ENCODE measurements at places on chromosomes 3 and 15. TPM values are rescaled to one million over a fixed set of nuclear protein-coding genes. Genes with fewer than 3 reads are reported as not detected.

TMEM158 gene
- 0.66 TPM for total RNA-seq

MASP1 gene
- total RNA-seq = not detected

ACTRT3 gene
- 1.1 TPM for total RNA-seq

FRMD5 gene
- 0.09 TPM for total RNA-seq

TMEM202 gene
- not detected for total RNA-seq

DNAH1 gene
- total RNA-seq = 9.9 TPM

GP9 gene
- not detected for total RNA-seq

ADAMTS17 gene
- total RNA-seq = 1.1 TPM

DNA sequence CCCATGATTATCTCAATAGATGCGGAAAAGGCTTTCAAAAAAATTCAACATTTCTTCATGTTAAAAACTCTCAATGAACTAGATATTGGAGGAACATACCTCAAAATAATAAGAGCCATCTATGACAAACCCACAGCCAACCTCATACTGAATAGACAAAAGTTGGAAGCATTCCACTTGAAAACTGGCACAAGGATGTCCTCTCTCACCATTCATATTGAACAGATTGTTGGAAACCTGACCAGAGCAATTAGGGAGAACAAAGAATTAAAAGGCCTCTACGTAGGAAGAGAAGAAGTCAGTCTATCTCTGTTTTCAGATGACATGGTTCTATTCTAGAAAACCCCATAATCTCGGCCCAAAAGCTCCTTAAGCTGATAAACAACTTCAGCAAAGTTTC, 274.5 kb upstream of the MANF start:
- DNase-seq = no peak

DNA sequence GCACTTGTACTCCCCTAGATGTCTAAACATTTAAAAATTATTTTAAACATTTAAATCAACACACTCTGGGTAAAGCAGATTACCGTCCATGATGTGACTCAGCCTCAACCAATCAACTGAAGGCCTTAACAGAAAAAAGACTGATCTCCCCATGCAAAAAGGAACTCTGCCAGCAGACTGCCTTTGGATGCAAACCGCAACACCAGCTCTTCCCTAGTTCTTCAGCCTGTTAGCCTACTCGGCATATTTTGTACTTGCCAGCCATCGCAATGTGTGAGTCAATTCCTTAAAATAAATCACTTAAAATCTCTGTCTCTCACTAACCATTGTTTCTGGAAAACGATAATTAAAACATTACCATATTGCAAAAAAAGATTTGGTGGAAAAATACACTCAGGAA, 375.9 kb downstream of the RSL24D1 start:
- DNase-seq = no peak

GRCh38 chr3:64759811-64760210, 72.0 kb upstream of the ADAMTS9 start:
- no peak for DNase-seq

- no peak for DNase-seq
These were observed 84.3 kb upstream of the FXR1 start for GRCh38 chr3:180828001-180828720.

- DNase-seq = no peak
These were observed 337.7 kb downstream of the NEK10 start for GRCh38 chr3:27031476-27031875.

GRCh38 chr3:168212664-168213285, 117.1 kb upstream of the GOLIM4 start:
- no peak for DNase-seq

GRCh38 chr3:65342084-65342683, 654.4 kb upstream of the ADAMTS9 start:
- peak; percentile 70 for DNase-seq

- DNase-seq = no peak
These were observed 253.3 kb downstream of the FAM43A start for GRCh38 chr3:194938845-194939531.

DNA sequence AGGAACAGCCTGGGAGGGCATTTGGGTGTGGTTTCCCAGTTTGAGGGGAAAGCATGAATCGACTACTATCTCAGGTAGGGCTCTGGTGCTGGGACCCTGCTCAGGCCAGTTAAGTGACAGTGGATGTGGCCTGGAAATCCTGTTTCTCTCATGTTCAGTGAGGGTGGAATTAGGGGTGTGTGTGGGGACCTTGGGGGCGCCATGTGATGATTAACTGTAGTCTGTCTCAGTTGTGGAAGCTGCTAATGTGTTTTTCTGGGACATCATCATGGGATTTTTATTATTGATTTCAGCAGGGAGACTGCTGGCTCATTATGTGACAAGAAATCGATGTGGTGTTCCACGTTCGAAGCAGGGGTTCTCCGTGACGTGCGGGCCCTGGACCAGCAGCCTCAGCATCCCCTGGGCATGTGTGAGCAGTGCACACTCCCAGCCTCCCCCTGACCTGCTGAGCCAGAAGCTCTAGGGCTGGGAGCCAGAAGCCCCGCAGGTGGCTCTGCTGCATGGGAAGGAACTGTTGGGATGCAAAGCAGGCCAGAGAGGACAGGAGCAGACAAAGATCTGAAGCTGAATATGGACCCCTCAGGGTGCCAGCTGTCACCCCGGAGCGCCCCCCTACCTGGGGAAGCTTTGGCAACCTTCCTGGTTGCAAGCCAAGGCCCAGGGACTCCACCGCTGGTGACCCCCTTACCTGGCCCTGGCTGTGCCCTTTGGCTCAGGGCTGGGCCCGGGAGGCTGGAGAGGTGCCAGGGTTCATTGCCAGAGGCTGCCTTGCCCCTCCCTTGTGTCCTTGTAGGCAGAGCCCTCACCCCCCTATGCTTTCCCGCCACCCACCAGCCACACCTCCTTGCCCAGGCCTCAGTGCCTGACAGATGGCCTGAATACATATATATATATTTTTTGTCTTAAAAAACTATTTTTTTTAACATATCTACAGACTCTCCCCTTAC, 149.8 kb downstream of the APBA2 start:
- no peak for DNase-seq

DNA sequence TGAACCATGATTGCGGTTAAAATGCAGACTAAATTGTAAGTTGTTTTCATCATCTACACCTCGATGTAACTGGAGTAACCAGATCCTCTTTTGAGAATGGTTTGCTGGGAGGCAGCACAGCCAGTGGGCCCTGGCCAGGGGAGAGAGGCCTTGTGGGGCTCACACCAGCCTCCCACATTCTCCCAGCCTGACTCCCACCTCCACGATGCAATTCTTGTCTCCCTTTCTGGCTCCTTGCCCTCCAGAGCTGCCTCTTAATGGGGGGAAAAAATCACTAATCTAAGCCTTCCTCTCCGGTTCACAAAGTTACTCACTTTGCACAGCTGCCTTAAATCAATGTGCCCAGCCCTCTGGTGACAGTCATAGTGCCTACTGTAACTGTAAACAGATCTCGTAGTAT, 17.9 kb upstream of the PAQR5 start:
- DNase-seq = no peak

DNA sequence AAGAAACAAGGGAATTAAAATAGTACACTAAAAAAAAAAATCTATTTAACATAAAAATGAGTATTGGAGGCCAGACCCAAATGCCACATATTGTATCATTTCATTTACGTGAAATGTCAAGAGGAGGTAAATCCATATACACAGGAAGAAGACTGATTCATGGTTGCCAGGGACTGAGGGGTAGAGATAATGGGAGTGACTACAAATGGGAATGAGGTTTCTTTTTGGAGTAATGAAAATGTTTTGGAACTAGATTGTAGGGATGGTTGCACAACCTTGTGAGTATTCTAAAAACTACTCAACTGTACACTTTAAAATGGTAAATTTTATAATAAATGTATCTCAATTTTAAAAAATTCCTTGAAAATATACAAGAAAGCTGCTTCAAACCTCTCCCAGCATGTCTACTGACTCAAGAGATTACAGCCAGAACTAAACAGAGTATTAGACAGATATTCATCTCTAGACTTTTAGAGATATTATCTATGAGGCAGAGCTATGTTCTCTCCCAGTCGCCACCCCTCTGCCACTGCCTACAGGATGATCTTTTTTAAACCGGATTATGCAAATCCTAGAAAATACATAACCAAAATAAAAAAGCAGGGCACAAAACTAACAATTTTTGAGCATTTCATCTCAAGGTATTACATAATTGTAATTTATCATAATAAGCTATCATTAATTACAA, 6.2 kb downstream of the HLTF start:
- no peak for DNase-seq

GRCh38 chr15:33089878-33090757, 104.4 kb downstream of the FMN1 start:
- DNase-seq = no peak

- no peak for DNase-seq
These were observed 82.8 kb upstream of the MEX3B start for GRCh38 chr15:82128401-82129148.

DNA sequence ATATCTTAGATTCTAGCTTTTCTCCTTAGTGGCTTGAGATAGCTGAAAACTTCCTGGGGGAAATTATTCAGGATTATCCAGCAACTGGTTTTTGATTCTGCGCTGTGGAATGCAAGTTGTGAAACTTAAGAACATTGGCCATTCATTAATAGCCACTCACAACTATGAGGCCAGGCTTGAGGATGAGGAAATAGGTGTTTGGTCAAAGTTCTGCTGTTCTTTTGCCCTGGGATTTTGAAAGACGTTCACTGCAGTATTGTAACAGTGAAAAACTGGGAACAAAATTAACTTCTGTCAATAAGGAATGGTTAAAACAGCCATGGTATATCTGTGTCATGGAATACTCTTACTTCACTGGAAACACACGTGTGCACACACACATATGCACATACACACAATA, 44.1 kb downstream of the CTXND1 start:
- DNase-seq = no peak

- no peak for DNase-seq
These were observed 83.6 kb downstream of the TIGIT start for GRCh38 chr3:114377426-114377825.

- DNase-seq = no peak
These were observed 74.6 kb downstream of the ITGB5 start for GRCh38 chr3:124812291-124813265.

Data from activated CD4-positive, alpha-beta T cell treated with anti-CD3 and anti-CD28 coated beads, Interleukin-2, amount 10 ng/mL, durations not matched to agents 24 days and 14 days (primary cell).